Effector CD4-positive, alpha-beta T cell (primary cell): ENCODE measurements at places on chromosomes 2 and 18.

DNA sequence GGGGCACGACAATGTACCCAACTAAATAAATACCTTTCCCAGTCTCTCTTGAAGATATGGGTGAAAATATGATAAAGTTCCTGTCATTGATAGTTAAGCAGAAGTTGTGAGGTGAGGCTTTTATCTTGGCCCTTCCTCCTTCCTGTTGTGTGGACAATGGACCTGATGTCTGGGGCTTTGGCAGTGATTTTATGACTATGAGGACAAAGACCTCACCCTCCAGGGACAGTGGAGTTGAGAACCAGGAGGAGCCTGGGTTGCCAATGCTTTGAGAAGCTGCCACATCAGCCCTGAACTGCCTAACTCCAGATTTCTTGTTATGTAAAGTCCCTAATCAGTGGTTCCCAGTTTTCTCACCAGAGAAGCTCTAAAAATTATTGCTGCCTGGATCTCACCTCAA is 20.8 kb upstream of the MGAT4A start:
- DNase-seq = no peak

DNA sequence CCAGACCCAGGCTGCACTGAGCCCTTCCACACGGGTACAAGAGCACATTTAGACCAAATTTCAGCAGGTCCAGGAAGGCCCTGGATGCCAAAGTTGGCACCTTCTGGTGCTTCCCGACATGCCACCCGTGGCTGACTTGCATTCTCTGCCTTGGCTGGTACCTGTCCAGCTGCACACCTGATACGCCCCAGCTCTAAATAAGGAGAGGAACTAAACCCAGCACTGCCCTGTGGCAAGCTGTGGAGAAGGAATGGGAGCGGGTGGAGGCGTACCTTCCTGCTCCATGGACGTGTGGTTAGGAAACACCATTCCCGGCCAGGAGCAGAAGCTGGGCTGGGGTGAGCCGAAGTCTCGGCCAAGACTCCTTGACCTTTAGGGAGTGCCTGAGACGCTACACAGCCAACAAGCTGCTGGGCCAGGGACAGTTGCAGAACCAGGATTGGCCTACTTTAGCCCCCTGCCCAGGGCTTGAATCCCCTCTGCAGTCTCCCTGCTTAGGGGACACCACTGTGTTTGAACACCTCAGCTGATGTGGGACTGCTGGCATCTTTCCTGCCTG is 86.5 kb upstream of the TAF1B start:
- no peak for DNase-seq

DNA sequence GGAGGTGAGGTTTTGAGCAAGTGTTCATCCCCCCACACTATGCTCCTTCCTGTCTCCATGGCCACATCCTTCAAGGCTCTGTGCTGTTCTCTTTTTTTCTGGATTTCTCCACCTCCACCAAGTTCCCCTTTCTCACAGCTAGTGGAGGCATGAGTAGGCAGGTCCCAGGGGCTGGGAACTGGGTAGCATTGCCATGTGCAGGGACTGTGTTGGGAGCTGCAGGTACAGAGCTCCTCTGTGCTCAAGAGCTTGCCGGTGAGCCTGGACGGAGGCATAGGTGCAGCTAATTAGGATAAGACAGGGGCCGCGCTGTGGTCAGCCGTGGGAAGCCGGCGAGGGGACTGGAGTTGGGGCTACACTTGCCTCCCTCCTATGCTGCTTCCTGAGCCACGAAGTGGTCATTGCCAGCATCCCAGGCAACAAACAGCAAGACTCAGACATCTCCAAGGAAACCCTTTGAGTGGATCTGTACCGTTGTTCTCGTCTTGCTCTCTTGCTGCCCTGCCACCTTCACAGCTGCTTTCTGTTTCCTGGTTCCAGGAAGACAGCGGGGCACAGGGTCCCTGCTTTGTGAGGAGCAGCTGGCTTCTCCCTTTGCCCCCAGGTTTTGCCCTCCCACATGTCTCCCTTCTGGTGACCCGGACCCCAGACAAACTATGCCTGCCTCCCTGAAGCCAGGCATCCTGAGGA is 36.9 kb downstream of the ATOH8 start:
- DNase-seq = no peak

DNA sequence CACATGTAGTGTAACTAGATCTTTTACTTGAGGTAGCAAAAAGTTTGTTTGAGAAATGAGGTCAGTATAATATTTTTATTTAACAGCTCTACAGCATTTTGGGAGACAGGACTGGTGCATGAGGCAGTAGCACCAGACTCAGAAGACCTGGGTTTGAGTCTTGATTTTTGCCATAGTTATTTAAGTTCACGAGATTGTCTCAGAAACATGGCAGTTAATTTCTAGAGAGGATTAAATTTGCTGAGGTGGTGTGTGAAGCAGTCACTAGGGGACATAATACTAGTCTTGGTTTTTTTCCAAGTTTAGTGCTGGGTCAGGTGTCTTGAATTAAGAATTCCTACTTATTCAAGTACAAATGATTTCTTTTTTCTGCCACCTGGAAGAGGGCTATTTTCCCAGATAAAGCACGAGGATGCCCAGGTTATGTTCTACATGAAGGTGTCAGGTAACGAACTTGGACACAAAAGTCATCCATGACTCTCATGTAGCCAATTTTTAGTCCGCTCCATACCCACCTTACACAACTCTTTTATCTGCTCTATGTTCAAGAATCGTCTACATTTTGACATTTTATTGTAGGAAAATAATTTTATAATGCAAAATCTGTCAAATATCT is 1.4 kb downstream of the MARCHF7 start:
- no peak for DNase-seq

DNA sequence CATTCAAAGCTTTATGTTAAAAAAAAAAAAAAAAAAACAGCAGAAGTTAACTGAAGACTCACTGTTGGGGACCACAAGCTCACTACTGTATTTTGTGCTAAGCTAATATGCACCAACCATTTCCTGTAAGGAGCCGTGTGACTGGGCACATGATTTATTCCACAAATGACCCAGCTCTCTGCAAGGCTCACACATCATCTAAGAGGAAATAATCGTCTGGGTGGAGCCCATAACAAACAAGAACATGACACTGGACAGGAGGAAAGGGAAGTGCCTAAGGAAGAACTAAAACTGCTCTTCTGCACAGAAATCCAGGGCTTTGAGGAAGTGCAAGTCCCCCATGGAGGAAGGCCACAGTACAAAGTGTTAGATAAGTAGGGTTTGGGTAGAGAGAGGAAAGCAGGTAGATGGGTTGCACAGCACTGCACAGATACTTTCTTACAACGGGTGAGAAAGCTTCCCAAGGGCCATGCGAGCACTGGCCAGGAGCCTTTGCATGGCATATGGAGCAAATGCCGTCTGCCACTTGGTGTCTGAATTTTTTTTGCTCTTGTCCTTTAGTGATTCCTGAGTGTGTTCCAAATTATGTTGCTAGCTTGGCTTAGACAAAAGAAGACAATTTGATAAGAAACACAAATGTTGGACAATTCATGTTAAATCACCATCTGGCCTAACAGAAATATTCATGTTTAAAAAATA is 24.4 kb downstream of the NFE2L2 start:
- no peak for DNase-seq
